ENCODE measurements at places on chromosomes 3 and 15.
A peak's percentile ranks its signal among the peaks of the same experiment; 100 is the strongest.

- DNase-seq: no peak
Measured at GRCh38 chr15:45425135-45425534, 46.8 kb upstream of the GATM start.

DNA sequence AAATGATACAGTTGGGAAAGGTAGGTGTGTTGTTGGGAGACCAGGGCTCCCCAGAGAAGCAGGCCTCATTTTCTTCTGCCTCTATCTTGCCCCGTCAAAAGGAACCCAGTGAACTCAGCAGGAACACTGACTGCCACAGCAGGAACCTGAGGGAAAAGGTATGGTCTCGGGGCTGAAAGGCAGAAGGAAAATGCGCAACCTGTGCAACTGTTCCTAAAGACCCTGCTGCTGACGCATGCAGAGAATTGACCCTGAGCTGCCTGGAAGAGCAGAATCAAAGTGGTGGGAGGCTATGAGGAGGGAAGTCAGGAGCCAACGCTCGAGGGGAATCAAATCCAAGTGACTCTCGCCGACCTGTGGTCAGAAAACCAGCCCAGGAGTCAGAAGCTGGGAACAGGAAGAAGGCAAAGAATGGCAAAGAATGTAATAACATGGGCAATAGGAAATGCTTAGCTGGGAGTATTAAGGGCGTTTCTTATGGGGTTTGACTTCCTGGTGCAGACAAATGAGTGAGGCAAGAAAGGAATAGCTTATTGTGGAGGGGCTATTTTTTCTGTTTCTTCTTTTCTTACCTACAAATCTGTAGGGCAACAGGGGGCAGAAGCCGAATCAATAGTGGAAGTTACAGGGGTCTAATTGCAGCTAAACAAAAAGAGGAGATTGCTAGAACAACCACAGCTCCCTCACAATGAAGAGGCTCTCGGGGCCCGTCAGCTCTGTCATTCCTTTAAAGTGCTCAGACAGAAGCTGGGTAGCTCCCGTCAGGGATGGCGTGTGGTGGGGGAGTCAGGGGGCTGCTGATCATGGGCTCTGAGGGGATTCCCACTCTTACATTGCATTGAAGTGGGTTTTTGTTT, 65.4 kb upstream of the DLG1 start:
- DNase-seq: no peak

DNA sequence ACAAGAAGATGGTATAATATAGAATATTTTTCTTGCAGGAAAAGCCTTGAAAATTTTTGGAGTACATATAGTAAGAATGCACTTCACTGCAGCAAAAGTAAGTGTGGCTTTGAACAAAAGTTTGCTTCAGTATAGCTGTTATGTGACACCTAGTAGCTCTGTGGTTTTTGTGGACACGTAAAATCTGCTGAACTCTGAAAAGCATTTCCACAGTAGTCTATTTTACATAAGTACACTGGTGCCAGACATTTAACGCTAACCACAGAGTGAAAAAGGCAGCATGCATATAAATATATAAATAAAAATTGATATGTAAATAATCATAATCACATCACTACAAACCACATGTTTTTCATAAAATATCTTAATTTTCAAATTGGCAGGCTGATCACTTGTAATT, 39.8 kb downstream of the CGGBP1 start:
- no peak for DNase-seq

DNA sequence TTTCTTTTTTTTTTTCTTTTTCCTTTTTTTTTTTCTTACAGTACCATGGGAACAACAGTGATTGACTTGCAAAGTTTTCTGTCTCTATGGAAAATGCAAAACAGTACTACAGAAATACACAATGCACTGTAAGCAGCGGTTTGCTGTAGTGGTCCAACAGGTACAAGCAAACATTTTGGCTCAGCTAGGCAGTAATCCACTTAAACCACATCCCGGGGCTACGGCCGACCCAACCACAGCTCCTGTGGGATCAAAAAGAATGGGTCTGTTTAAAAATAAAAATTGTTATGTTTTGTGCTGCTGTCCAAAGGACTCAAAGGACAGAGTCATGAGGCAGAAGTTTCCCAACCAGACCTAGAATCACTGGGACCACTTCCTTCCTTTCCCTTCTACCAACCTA, 667.1 kb upstream of the ADAMTS9 start:
- no peak for DNase-seq

DNA sequence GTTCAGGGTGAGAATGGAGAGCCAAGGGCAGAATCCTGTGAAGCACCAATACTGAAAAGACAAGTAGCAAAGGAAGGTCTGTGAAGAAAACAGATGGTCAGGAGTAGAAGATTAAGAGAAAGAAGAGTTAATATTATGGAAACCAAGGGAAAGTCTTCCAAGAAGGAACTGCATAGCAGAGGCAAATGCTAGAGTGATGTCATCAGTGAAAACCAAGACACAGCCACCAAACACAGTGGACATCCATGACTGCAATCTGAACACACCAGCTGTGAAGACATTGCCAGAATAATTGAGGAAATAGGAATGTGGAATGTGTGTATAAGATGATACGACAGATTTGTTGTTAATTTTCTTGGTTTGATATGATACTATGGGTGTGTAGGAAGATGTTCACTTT, 26.8 kb upstream of the ZBTB38 start:
- DNase-seq: no peak

GRCh38 chr3:45534632-45535031, 59.9 kb upstream of the LIMD1 start:
- DNase-seq: no peak

DNA sequence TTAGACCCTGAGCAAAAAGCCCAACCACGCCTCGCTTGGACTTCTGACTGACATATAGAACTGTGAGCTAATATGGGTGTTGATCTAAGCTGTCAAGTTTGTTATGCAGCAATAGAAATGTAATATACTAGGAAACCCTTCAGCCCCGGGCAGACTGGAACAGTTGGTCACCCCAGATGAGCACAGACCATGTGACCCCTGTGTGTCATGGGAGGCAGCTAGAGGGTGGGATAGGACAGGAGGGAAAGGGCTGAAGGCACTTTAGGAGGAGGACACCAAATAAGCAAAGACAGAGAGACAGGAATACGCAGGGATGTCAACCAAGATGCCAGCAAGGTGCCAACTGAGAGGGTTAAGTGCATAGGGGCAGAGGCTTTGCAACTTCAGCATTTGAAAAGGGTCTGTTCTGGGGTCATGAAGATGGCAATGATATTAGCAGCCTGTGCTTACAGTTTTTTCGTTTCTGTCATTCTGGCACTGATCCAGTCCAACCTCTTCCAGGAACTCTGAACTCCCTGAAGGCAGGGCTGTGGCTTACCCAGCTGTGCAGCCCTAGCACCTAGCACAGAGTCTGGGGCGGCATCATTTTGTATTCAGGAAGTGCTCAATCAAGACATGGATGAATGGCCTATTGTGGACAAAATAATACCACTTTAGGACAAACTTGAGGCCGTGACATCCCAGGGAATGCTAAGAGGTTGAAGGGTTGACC, 51.4 kb downstream of the HES1 start:
- peak; percentile 84 for DNase-seq
